ENCODE measurements at places on chromosomes 11 and 22.

- no peak for DNase-seq
These were observed 82.6 kb downstream of the LDLRAD3 start for GRCh38 chr11:36026315-36026968.

- peak; percentile 29 for DNase-seq
These were observed 131.4 kb downstream of the DCDC1 start for GRCh38 chr11:31237819-31238760.

GRCh38 chr22:45224988-45225731 is 15.5 kb downstream of the KIAA0930 start:
- DNase-seq = no peak

- no peak for DNase-seq
These were observed 30.9 kb downstream of the IL10RA start for GRCh38 chr11:118017111-118017510.

- peak; percentile 96 for DNase-seq
These were observed 89.0 kb upstream of the PARVA start for GRCh38 chr11:12288212-12288930.
